ENCODE measurements at places on chromosomes 16 and 17.

- DNase-seq: no peak
Observed at GRCh38 chr16:73847090-73847489, 449.5 kb upstream of the PSMD7 start.

DNA sequence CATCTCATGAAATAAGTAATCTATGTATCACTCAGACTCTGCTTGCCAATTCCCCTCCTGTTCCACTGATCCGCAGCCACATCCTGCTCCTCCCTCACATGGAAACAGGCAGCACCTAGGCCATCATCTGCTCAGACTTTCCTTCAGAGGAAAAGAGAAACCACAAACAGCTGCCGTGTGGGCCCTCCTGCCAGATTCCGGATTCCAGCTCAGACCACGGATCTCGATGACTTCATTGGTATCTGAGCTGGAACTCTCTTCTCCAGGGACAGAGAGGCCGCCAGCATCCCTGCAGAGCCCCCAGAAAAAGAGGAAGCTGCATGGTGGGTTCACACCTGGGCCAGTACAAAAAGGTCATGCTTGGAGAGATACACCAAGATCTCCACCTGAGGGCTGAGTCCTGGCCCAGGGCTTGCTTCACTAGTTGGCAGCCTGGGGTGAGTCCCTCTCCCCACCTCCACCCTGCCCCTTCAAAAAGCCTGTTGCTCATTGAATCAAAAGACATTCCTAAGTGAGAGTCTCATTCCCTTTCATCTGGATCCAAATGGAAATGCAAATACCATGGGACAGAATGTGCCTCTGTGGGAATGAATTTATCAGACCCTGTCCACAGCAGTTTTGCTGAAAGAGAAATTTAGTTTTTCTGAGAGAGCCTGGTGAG is 47.2 kb downstream of the HOXB1 start:
- DNase-seq: no peak

DNA sequence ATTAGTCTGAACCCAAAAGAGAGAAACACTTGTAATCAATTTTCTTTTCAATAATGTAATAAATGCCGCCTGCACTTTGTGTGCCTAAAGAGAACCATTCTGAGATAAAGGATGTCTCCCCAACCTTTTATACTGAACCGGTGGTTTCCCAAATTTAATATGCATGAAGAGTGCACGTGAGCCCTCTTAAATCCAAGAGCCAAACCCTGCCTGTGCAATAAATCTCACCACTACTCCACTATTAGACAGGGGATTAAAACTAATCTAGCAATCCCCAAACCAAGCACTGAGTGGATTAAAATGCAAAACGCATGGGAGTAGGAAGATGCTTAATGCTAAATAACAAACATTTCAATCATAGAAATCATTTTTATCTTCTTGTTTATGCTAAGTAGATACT is 351.0 kb upstream of the PSMD7 start:
- no peak for DNase-seq

DNA sequence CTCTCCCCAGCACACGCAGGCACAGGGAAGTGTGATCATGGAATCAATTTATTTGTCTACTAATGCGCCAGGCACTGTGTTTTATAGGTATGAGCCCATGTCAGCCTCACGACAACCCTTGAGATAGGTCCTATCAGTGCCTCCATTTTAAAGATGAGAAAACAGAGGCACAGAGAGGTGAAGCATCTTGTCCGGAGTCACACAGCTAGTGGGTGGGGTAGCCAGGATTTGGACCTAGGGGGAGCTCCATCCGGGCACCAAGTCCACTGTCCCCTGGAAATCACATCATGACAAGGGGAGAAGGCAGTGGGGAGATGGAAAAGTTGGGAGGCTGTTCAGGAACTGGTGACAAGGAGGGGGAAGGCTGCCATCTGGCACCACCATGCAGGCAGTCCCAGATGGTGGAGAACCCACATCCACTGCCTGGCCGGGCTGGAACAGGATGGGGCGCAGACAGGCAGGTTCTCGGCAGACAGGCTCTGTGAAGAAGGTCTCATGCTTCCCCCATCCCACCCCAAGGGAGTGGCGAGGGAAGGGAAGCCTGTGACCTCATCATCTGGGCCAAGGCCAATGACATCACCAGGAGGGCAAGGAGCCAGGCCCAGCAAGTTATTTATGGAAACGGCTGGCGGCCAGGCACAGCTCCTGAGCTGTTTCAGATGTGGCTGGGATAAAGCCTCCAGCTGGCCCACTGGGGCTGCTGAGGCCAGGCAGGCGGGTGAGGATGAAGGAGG is 126.0 kb upstream of the SDK2 start:
- no peak for DNase-seq

DNA sequence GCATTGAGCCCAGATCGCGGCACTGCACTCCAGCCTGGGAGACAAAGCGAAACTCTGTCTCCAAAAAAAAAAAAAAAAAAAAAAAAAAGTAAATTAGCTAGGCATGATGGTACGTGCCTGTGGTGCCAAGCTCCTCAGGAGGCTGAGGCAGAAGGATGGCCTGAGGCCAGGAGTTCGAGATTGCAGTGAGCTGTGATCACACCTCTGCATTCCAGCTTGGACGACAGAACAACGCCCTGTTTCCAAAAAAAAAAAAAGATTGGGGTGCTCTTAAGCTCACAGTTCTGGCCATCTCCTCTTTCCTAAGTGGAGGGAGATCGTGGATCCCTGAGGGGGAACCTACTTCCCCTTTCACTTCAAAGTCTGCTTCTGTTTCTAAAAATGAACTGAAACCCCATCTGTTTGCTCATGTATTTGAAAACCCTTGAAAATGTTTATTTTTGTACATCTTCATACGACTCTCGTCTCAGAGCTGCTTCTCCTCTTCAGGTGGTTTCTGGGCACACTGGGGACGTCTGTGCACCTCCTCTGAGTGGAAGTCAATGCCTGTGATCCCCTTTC is 138.8 kb downstream of the PRKCA start:
- peak; percentile 41 for DNase-seq

- DNase-seq: no peak
Observed at GRCh38 chr17:20234276-20234675, 225.1 kb downstream of the SPECC1 start.

DNA sequence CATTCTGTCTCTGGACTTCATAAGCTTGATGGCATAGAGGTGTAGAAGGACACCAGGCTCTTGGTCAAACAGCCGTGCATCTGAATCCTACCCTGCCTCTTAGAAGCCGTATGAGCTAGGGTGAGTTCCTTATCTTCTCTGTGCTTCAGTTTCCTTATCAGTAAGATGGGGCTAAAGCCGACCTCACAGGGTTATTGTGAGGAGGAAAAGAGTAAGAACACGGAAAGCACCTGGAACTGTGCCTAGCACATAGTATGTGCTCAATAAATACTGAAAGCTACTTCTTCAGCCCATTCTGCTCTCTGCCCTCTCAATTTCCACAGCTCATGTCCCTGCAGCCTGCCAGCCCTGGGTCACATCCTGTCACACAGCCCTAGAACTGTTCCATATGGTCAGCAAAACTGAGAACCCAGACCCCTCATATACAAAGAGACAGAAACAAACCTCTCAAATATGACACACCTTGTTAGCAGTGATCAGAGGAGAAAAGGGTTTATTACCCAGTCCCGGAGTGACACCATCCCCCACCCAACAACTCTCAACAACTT is 17.0 kb upstream of the UBTF start:
- no peak for DNase-seq

DNA sequence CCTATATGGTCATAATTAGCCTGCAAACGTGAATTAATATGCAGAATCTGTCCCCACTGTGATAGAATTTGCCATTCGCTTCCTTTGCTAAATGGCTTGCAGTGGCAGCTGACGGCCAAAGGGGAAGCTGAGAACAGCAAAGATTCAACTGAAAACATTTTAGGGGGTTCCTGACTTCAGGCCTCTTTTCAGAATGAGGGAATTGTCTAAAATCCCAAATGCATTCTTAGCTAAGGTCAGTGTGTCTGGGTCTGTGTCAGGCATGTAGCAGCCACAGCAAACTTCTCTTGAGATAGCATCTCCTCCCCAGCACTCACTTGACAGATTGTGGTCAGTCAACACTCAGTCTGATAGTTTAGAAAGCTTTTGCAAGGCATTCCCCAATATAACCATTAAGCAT is 701.1 kb downstream of the WWOX start:
- no peak for DNase-seq

DNA sequence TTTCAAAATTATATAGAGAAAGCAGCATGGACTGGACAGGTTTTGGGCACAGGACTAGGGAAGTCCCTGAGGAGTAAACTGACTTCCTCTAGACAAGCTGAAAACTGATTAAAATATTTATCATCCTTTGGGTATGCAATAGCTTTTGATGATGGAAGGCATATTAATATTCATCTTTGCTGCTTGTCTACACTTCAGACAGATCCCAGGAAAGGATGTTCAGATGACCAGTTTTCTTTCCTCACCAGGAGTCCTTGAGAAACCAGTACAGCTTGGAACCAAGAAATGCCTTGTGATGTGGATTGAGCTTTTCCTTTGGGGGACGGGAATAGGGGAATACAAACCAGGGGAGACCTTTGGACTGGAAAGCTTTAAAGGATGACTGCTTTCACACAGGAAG is 195.5 kb downstream of the FTO start:
- no peak for DNase-seq

DNA sequence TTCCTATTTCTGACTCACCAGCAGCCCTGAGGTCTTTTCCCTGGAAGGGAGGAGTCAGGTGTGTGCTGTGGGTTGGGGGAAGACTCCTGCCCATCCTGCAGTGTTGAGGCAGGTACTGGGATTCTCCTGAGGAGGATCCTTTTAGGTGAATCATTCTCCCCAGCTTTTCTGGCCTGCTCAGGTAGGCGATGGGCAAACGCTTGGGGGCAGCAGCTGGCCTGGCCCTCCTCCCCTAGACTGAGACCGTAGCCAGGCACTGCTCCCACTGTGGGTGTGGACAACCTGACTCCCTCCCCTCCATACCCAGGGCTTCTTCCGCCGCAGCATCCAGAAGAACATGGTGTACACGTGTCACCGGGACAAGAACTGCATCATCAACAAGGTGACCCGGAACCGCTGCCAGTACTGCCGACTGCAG is 15.1 kb downstream of the GJD3 start:
- DNase-seq: no peak

- DNase-seq: peak; percentile 76
Observed at GRCh38 chr17:81735264-81736102, 23.4 kb downstream of the SLC25A10 start.

DNA sequence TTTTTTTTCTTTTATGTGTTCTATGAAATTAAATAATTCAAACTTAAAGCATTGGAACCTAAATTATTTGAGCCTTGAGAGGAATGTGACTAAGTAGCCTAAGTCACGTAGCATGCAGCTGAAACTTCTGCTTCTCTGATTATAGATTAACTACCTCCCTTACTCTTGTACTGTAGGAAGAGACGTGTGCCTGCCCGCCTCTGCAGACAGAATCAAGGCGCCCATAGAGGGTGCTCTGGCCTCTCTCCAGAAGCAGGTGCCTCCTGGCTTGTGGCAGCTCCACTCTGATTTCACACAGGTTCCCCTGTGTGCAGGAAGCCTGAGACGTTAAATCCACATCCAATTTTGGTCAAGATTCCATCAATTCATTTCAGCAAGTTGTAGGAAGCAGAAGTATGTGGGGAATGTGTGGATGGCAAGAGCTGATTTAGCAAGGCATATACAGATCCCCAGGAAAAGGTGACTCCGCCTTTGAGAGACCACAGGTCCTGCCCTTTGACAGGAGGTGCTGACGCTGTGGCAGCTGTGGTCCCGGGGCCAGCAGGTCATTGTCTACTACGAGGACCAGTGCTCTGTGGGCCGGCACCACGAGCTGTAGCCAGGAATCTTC is 1418.8 kb downstream of the CDH11 start:
- no peak for DNase-seq

GRCh38 chr17:29179232-29180033 is 765 bp downstream of the MYO18A start:
- DNase-seq: no peak

- no peak for DNase-seq
Observed at GRCh38 chr17:66767154-66767933, 67.6 kb upstream of the CACNG5 start.

DNA sequence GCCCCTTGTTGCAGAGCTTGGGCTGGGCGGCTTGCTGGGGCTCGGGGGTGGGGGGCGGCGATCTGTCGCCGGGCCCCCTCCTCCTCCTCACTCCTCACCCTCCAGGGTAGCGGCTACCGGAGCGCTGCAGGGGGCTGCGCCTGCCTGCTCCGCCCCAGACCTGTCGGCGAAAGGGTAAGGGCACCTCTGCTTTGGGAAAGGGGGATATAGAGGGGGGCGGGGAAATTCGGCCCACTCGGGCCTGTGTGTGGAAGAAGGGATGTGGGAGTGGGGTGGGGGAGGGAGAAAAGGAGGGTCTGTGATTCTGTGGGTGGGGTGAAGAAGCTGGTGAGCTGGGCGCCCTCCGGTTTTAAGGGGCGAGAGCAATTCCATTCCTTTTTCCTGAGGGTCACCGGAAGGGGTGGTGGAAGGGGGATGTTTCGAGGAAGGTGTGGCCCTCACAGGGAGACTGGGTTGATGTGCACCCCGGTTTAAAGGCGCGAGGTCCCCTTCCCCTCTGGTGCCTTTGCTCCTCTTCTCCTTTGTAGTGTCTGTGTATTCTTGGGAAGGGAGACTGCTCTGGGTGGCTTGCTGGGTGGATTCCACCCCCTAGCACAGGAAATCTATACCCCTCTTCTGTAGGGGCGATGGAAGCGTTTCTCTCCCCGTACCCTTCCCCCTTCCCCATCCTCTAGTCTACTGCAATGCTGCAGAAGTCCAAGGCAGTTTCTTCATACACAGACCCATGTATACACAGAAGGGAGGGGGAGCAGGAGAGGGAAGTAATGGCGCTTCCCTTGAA is 878 bp downstream of the TAOK1 start:
- DNase-seq: peak; percentile 14

- no peak for DNase-seq
Observed at GRCh38 chr16:27441276-27441675, 39.3 kb downstream of the IL21R start.

- DNase-seq: no peak
Observed at GRCh38 chr16:53832896-53833544, 129.1 kb downstream of the FTO start.

DNA sequence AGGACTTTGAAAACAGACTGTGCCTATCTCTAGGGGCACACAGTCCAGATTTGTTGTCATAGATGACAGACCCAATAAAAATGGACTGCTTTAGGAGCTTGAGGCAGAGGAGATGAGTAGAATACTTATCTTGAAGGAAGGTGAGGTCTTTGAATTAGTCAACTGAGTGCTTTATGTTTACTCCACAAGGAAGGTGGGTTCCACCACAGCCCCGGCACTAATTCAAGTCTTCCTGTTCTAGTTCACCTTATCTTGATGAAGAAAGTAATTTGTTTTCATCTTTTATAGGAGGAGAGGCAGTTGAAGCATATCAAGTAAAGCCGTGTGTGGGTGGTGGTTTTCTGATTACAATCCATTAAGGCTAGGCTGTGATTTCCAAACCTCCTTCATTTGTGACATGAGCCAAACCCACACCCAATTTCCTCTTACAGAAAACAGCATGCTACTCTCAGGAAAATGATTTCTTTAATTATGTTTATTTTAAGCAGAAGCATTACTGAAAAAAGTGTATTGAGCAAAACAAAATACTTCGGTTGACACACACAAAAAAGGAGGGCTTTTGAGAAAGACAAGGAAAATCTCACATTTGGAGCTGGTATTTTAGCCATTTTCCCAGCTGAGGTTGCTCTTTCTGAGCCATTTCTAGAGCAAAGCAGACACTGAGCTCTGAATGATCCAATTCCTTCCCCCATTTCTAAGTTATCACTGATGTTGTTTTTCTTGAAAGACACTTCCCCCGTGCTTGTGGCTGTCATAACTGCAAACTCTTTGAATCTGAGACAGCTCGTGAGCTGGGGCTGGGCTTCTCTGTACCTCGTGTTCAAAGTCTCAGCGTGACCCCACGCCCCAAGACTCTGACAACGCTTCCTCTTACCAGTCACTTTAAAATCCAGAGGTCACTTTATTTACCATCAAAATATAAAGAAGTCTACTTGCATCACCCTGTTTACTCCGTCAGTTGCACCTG is 35.4 kb downstream of the CDRT15 start:
- no peak for DNase-seq

Data from SIG-M5 (cell line).